ENCODE measurements at places on chromosomes 4 and X.

DNA sequence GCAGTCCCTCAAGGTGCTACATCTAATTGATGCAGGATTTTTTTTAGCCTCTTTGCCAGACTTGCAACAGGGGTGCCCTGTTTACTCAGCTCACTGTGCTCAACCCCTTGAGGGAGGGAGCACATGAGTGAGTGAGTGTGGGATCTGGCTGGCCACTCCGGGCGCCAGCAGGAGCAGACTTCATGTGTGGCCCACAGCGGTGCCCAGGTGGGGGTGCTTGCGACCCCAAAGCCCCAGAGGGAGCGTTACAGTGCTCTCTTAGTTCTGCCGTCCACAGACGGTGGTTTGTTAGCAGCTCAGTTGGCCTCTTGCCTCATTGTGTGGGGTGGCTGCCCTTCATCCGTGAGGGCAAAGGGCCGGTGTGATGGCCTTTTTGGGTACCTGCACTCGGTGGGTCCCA lies 81.6 kb upstream of the MYOZ2 start:
- no peak for DNase-seq

DNA sequence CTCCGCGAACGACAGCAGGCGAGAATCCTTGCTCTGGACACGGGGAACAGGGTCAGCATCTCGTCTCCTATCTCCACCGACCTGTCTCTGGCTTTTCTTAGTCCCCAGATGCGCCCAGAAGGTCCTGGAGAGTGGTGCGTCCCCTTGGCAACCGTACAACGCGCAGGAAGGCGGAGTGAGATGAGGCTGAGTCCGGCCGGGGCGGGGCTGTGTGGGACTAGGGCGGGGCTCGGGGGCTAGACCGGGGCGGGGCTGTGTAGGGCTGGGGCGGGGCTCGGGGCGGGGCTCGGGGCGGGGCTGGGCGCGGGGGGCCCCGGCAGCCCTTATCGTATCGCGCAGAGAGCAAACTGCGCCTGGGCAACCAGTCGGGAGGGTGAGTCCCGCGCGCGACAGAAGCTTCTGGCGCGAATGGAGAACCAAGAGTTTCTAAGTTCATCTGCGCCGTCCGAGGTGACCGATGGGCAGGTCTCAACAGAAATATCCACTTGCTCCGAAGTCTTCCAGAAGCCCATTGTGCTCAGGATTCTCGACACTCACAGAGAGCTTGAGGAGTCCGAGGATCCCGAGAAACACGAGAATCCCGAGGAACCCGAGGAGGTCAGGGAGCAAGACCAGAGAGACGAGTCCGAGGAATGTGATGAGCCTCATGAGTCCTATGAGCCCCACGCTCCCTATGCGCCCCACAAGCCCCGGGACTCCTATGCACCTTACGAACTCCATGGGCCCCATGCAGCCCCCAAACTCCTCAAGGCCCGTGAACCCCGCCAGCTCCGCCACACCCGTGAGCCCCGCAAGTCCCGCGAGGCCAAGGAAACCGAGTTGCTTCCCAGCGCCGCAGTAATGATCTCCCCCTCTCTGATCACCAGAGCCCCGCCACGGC lies 24.9 kb downstream of the ARL9 start:
- peak; percentile 79 for DNase-seq

DNA sequence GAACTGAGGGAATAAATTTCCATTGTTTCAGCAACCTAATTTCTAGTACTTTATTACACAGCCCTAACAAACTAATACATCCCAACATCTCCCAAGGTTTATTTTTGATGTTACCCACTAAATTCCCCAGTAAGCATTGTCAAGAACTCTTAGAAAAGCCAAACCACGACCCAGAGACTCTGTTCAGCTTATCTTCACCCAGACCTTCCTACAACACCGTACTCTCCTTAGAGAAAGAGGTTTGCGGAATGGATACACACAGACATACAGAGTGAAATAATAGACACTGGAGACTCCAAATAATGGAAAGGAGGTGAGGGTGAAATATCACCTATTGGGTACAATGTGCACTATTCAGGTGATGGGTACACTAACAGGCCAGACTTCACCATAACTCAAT lies 75.6 kb downstream of the LRBA start:
- no peak for DNase-seq

GRCh38 chr4:141499261-141499853 lies 137.0 kb upstream of the IL15 start:
- DNase-seq: no peak

GRCh38 chr4:5511791-5512190 lies 196.6 kb downstream of the EVC2 start:
- no peak for DNase-seq

- no peak for DNase-seq
Measured at GRCh38 chrX:28016823-28017222, 35.6 kb upstream of the DCAF8L1 start.

- DNase-seq: peak; percentile 61
Measured at GRCh38 chr4:8082517-8083055, 76.0 kb downstream of the ABLIM2 start.

DNA sequence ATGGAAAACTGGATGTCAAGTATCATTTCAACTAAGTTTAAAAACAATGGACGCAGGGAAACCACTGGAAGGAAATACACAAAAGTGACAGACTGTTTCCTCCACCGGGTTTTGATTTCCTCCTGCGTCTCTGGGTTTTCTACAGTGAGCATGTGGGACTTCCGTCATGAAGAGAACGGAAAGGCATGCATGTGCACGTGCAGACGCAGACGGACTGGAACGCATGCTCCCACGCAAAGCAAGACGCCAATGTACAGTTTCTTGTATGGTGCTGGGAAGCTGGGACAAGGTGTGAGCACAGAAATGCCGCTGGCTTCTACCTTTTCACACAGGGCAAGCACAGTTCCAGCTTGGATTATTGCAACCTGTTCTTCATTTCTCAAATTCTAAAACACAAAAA lies 30.3 kb upstream of the C4orf50 start:
- DNase-seq: no peak

- DNase-seq: no peak
Measured at GRCh38 chrX:154359362-154360154, 14.9 kb downstream of the FLNA start.

DNA sequence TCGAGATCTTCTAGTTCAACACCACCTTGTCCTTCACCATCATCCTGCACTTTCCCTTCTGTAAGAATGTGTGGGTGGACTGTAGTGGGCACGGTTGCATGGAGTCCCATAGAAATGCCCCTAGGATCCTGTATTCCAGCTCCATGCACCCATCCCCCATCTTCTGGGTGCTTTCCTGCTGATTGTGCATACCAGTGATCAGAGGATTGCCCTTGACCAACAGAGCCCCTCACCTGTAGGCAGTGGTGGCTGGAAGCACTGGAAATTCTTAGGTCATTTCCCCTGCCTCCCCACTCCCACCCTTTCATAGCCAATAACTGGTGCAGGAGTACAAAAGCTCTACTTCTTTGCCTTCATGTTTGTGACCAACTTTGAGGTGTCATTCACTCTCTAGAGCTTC lies 213.4 kb upstream of the ARSJ start:
- no peak for DNase-seq

DNA sequence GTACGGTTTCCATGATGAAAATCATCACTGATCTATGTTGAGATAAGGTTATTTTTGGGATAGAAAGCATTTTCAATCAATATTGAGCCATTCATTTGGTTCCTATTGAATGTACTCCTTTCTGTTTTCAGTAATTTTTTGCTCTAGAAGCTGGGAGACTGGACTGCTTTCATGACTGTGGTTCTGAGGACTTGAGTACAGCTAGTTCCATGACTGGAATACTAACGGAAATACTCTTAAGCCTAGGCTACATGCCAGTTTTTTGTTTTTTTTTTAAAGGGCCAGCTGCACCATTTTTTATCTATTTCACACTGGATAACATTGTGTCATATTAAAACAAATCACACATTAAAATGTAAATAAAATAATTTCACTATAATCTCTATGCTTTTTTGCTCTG lies 16.7 kb downstream of the PRR32 start:
- DNase-seq: no peak

DNA sequence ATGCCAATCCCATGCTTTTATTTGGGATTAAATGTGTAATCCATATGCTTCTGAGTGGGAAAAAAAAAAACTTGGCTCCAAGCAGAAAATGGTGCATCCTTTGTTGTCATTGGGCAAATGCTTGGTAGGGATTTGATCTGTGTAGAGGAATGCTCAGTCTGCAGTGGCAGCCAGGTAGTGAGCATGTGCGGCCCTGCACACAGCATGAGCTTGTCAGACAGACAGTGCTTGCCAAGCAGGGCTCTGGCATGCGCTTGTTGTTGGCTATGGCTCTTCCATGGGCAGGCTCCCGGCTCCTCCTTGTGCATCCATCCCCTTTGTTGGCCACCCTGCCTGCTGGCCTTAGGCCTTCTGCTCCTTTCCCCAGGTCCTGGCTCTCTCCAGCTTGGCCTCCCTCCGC lies 130.3 kb downstream of the GPR143 start:
- DNase-seq: peak; percentile 14

- DNase-seq: no peak
Measured at GRCh38 chr4:74618659-74619058, 173.7 kb downstream of the AREG start.

- DNase-seq: no peak
Measured at GRCh38 chrX:74525116-74525515, 89.3 kb downstream of the RLIM start.

GRCh38 chrX:10173331-10173900 lies 16.6 kb downstream of the CLCN4 start:
- no peak for DNase-seq

GRCh38 chr4:114163051-114163450 lies 183.6 kb upstream of the ARSJ start:
- no peak for DNase-seq

DNA sequence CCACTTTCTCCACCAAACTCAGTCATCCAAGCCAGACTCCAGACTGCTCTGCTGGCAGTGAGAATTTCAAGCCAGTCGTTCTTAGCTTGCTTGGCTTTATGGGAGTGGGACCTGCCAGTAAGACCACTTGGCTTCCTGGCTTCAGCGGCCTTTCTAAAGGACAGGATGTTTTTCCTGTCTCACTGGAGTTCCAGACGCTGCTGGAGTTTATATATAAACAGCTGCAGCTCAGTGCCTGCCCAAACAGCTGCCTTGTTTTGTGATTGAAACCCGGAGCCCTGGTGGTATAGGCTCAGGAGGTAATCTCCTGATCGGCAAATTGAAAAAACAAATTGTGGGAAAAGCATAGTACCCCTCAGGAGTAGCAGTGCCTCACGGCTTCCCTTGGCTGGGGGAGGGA lies 1165.8 kb upstream of the ADGRL3 start:
- DNase-seq: no peak

DNA sequence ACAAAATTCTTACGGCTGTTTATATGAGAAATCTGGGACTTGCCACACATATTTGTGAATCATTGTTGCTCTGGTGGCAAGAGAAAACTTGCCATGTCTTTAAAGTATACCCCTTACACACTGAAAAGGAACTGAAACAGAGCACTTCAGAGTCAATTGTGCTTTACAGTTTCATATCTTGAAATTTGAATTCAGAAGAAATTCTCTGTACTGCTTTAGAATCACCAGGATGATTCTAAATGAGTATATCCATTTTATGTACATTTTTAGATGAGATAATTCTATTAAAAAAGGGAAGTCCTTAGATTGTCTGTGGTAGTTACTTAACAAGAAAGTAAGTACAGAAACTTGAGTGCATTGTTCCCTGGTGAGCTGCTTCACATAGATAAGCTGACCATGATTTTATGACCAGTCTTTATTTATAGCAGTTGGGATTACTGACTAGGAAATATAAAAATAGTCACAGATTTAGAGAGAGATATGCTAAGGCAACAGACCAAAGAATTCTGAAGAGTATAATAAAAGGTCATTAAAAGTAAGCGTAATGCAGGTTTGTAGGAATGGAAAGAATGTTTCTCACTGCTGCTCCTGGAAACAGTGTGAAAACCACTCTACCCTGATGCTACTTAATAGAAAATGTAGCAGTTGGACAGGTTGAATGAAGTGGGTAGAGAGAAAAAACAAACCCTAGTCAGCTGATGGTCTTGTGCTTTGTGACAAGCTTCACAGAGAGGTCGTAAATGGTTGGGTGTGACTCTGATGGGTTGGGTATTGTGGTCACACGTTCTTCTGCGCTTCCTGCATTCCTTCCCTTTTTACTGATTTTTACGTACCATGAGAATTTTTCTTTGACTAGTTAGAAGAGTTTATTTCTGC lies 41.0 kb downstream of the FNIP2 start:
- DNase-seq: peak; percentile 17

- DNase-seq: no peak
Measured at GRCh38 chrX:128078545-128078944, 26.3 kb upstream of the ACTRT1 start.

GRCh38 chr4:26290321-26290720 lies 30.5 kb upstream of the RBPJ start:
- no peak for DNase-seq

Data from head of caudate nucleus (tissue), 42 donors.